B cell (primary cell): ENCODE measurements at places on chromosomes 11 and 22. TPM values are rescaled to one million over a fixed set of nuclear protein-coding genes. Genes with fewer than 3 reads are reported as not detected.

ELF5 gene
- total RNA-seq = not detected in 2 replicates

MMP12 gene
- total RNA-seq = not detected in 2 replicates

HSCB gene
- total RNA-seq = 17.5 and 18.3 TPM in 2 replicates

TIGD3 gene
- 6.1 and 7.5 TPM in 2 replicates for total RNA-seq

CAPN5 gene
- 0.74 and 2.3 TPM in 2 replicates for total RNA-seq

HBB gene
- 378 and 385 TPM in 2 replicates for total RNA-seq

STK33 gene
- 9.3 and 13.2 TPM in 2 replicates for total RNA-seq

DNA sequence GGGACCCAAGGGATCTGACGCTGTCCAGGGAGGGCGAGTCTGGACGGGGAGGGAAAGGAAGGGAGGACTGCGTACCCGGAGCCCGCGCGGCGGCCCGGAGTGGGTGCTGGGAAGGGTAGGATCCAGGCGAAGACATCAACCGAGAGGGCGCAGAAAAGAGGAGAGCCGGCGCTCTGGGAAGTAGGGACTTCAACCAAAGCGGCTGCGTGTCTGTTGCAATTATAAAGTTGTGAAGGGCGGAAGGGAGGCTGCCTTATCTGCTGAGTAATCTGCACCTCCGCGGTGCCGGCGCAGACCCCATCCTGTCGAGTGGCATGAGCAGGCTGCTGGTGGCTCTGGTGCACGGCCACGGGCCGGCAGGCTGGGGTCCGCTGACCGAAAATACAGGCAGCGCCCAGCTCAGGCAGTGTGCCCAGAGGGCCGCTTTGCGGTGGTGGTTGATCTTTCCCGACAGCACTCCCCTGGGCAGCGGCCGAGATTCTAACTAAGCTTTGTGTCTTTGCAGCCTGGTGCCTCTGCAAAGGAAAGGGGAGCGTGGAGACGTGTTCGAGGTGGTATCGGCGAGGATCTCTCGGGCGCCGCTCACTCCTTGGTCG lies 978 bp downstream of the C11orf87 start:
- DNase-seq = no peak

GRCh38 chr11:5102246-5102645 lies 32.9 kb downstream of the OR52E1 start:
- no peak for DNase-seq

GRCh38 chr11:45511566-45511965 lies 153.9 kb downstream of the CHST1 start:
- DNase-seq = no peak

- no peak for DNase-seq
Measured at GRCh38 chr22:48665311-48665995, 1162.2 kb downstream of the BRD1 start.

DNA sequence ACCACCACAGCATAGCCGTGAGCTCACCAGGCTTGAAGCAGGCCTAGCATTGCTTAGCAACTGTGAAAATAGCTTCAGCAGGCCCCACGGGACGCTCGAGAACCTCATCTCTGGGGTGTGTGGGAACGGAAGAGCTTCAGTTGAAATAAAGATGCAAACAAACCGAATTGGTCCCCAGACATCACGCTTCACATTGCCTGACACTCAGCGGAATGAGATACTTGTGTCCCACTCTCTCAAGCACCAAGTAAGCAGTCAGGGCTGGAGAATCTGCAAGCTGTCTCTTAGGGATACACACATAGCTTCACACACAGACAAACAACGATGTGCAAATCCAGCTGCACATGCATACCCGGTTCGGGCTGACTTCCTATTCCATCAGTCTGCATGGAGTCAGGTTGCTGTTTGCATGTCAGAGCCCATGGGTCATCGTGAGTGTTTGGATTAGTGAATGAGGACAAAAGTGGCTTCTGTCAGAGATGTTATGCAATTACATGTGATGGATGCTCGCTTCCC lies 205.7 kb downstream of the SNX19 start:
- DNase-seq = no peak

DNA sequence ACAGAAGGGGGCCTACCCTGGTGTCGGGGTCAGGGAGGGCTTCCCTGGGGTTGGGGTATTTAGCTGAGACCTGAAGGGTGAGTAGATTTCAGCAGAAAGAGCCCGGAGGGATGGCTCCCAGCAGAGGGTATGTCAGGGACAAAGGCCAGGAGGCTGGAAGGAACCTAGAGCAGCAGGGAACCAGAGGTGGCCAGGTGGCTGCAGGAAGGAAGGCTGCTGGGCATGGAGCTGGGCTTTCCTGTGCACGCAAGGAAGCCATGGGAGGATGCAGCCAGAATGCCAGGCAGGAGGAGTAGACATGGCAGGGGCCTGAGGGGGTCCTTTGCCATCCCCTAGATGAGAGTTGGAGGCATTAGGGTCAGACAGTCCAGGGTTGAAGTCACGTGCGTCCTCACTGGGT lies 27.4 kb upstream of the RELT start:
- DNase-seq = no peak

- no peak for DNase-seq
Measured at GRCh38 chr11:46143049-46143806, 22.0 kb upstream of the PHF21A start.

GRCh38 chr11:88533001-88533400 lies 195.5 kb upstream of the CTSC start:
- no peak for DNase-seq

- no peak for DNase-seq
Measured at GRCh38 chr11:36034551-36035331, 90.9 kb downstream of the LDLRAD3 start.

- no peak for DNase-seq
Measured at GRCh38 chr11:31303644-31304180, 65.8 kb downstream of the DCDC1 start.

DNA sequence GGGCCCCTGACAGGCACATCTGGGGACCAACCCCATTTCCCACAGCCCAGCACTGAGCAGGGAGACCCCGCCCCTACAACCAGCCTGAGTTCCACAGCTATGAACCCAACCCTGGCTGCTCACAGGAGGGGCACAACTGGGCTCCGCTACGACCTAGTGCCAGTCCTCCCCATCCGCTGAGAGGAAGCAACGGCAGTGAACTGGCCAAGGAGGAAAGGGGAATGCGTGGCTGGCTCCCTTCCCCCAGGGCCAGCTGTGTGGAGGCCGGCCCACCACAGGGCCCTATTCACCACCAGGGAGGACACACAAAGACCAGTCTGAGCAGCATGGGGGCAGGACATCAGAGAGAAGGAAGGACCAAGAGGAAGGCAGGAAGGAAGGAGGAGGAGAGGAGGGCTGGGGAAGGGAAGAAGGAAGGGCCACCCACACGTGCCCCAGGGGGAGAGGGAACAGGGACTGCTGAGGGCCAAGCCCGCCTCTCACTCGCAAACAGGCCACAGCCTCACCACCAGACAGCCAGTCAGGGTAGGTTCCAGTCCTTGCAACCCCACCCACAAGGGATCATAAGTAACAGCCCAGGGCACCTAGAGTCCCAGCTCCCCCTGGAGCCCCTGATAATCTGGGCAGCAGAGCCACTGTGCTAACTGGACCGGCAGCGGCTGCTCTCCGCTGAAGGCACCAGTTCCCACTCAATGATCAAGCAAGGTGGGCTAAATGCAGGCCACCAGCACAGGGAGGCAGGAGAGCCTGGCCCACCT lies 8.5 kb upstream of the GAL3ST1 start:
- DNase-seq = no peak

GRCh38 chr11:110715541-110715940 lies 3.3 kb upstream of the ARHGAP20 start:
- DNase-seq = no peak

DNA sequence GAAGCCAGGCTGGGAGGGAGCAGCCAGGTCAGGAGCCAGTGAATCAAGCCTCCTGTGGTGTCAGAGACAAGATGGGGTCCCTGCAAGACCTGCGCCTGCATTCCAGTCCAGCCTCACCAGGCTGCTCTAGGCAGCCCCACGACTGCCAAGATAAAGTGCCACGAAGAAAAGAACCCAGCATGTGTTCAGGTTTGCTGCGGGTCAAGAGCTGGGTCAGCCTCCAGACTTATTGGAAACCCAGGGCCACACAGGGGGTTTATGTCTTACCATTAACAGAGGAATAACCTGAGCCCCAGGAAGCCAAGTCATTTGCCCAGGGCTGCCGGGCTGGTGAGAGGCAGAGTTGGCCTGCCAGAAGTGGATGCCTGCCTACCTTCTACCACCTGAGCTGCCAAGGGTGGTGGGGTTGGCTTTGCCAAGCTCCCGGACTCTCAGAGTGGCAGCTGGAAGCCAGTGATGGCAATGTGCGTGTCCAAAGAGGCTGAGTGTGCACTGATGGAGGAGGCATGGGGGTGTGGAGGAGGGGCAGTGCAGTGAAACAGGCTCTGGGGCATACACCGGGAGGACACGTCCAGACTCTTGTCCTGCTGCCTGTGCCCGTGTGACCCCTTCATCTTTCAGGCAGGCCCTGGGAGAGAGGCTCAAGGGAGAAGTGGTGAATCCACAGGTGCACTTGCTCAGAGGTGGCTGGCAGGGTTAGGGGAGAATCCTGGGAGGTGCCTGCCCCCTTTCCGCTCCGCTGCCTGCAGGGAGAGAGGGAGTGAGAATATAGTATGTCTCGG lies 1.7 kb downstream of the RASD2 start:
- DNase-seq = peak; percentile 14
